Suppressor macrophage treated with lipopolysaccharide for 1 hour (primary cell): ENCODE measurements at places on chromosomes 12 and 14.
A peak's percentile ranks its signal among the peaks of the same experiment; 100 is the strongest.

DNA sequence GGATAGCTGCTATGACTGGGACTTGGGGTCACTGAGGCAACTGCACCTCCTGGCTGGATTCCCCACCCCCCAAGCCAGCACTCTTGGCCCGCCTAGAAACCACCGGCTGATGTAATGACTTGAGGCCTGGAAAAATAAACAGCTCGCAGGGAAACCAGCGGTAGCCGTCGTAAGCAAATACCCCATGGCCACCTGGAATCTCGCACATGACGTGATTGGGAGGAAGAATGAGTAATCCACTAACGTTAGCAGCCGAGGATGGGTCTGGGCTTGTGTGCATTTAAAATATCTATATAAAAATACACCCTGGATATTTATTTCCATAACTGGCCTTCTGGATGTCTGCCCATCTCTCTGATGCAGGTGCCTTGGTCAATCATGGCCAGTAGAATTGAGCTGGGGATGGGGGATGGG, 120.1 kb downstream of the SMOC1 start:
- DNase-seq = no peak

- DNase-seq = no peak
Observed at GRCh38 chr12:14681625-14682024, 14.8 kb downstream of the GUCY2C start.

GRCh38 chr12:54991991-54992375, 7.4 kb upstream of the TESPA1 start:
- no peak for DNase-seq

- no peak for DNase-seq
Observed at GRCh38 chr12:26580619-26581018, 252.4 kb downstream of the ITPR2 start.

GRCh38 chr12:46843811-46844210, 18.0 kb upstream of the SLC38A4 start:
- no peak for DNase-seq

- no peak for DNase-seq
Observed at GRCh38 chr12:21323736-21324135, 11.0 kb downstream of the SLCO1A2 start.

GRCh38 chr12:31508436-31509150, 82.3 kb downstream of the DENND5B start:
- DNase-seq = no peak

GRCh38 chr14:50040401-50040775, 76.0 kb downstream of the VCPKMT start:
- peak; percentile 85 for DNase-seq

DNA sequence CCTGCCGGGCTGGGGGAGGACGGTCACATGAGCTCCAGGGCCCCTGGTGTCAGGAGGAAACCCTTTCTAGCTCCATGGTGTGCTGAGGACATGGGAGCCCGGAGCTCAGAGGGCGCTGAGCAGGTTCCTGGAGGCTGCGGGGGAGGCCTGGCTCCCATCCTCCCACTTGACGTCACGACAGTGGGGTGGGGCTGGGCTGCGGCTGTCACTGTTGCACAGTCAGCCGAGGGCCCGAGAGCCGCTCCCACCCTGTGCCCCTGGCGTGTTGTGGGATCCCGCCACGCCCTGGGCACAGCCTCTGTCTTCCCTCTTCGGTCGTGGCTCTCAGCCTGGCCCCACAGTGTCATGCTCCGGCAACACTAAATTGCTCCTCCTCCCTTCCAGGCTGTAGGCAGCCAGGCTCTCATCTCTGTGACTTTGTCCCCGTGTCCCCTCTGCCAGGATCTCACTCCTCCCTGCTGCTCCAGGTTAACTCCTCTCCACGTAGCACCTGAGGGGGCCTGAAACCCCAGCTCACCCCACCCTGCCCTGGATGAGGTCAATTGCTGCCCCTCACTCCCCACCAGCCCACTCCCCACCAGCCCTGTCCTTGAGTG, 33.0 kb downstream of the BEGAIN start:
- peak; percentile 58 for DNase-seq

DNA sequence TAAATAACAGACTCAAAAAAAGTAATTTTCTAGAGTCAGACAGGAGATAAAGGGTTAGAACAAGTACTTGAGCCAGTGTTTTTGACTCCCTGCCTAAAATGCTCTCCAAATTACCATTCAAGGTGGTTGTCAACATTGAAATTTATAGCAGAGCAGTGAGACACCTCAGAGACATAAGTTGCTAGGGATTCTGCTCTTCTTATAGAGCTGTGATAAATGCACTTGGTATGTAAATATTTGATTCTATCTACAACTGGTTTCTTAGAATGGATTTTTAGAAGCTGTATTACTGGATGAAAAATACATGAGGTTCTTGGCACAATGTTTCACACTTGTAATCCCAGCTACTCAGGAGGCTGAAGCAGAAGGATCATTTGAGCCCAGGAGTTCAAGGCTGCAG, 83.9 kb upstream of the OSBPL8 start:
- no peak for DNase-seq

GRCh38 chr14:101627915-101628262, 66.6 kb downstream of the DIO3 start:
- no peak for DNase-seq

GRCh38 chr14:84129007-84129406, 1400.9 kb upstream of the FLRT2 start:
- peak; percentile 47 for DNase-seq

DNA sequence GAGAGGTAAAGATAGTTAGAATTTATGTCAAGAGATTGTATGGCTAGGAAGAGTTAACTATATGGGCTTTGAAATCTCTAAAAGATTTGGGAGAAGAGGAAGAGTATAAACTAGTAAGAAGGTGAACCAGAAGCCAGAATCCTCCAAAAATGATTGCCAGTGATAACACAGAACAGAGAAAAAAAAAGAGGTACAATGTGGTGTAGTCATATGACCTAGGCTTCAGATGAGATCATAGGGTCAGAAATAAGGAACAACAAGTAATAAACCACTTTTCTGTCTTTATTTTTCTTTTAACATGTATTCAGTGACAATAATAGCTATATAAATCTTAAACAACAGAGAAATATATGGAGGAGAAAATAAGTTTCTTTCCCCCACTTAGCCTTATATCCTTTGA, 2.0 kb upstream of the NECAP1 start:
- DNase-seq = peak; percentile 76

DNA sequence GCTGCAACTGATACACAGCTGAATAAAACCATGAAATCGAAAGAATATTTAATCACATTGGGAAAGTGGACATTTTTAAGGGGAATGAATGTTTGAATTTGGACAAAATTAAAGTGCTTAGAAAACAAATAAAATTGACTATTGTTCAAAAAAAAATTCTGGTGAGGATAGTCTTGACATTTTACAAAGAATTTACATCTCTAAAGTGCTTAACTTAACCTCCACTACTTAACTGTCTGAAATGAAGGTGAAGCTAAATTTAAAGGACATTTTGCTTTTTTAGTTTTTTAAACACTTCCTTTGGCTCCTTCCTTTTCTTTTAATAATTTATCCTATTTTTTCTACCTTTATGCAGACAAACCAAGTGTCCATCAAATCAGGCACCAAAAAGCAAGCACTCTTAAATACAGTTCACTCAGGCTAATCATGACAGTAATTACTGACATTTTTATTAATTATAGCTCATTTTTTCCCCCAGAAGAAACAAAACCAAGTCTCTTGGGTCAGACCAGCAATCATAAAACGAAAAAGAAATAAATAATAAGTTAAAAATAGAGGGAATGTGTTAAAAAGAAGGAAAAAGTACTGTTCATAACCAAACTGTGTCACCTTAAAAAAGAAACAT, 5.7 kb upstream of the CCND2 start:
- DNase-seq = no peak

DNA sequence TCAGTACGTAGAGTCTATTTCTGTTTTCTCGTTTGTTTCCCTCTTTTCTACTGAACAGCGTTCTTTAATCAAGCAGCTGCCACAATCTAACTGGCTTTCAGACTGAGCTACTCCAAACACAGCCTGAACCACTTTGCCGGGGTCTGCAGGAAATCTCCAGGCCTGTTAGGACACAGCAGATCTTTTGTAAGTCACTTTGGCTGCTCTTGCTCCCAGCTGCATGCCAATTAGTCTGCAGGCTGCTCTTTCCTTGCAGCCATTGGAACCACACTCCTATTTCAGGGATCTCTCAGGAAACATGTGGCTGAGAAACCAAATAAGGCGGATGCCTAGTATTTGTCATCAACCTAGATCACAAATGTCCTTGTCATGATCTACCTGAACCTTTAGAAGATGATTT, 73.6 kb downstream of the TMTC1 start:
- no peak for DNase-seq

- no peak for DNase-seq
Observed at GRCh38 chr12:43586646-43587245, 34.7 kb upstream of the ADAMTS20 start.

GRCh38 chr12:14984766-14985285, 12.0 kb downstream of the PDE6H start:
- DNase-seq = peak; percentile 40

- peak; percentile 19 for DNase-seq
Observed at GRCh38 chr12:6696690-6697583, 3.7 kb downstream of the PIANP start.

GRCh38 chr12:132393991-132394949, 64.9 kb upstream of the GALNT9 start:
- peak; percentile 76 for DNase-seq

GRCh38 chr12:122423258-122424165, 1.0 kb upstream of the CLIP1 start:
- DNase-seq = peak; percentile 40

GRCh38 chr12:93191956-93192355, 185.8 kb upstream of the NUDT4 start:
- no peak for DNase-seq

GRCh38 chr14:71372411-71372838, 465.2 kb downstream of the PCNX1 start:
- DNase-seq = peak; percentile 36

GRCh38 chr12:24974216-24974615, 25.3 kb upstream of the BCAT1 start:
- no peak for DNase-seq

DNA sequence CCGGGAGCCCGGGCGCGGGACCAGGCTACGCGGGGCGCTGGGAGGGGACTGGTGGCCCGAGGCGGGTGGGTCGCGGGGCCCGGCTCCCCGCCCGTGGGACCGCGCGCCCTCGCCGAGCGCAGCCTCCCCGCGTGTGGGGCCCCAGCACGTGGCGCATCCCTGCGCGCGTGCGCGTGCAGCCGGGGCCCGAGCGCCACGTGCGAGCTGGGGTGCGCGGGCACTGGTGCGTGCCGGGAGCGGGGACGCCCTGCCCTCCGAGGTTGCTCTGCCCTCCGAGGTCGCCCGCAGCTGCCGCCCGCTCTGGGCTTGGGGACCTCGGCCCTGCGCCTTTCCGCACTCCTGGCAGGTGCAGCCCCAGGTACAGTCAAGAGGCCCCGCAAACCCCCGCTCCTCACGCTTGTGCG, 365 bp upstream of the CCDC88C start:
- no peak for DNase-seq

GRCh38 chr12:85630851-85631250, 205.4 kb downstream of the RASSF9 start:
- no peak for DNase-seq

DNA sequence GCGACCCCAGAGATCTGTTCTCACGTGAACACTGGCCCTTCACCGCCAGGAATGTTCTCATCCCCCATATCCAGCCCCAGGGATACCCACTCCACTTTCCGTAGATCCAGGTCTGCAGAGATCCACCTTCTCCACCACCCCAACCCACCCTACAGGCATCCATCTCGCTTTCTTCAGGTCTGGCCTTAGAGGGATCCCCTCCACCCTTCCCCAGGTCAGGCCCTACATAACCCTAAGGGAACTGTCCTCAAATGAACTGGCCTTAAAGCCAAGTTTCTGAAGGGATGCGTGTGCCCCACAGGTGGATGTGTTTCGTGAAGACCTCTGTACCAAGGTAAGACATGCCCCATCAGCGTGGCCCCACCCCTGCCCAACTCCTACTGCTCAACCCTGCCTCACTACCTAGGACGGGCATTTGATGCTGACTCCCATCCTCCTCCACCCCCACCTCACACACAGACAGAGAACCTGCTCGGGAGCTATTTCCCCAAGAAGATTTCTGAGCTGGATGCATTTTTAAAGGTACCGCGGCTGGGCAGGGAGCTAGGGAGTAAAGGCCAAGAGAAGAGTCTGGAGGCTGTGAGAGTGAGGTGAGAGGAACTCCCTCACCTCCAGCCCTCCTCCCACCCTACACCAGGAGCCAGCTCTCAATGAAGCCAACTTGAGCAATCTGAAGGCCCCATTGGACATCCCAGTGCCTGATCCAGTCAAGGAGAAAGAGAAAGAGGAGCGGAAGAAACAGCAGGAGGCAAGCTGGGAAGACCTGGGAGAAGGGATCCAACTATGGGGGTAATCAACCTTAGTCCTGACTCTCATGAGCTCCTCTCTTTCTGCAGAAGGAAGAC, 912 bp downstream of the PSME1 start:
- no peak for DNase-seq

GRCh38 chr14:54329082-54329695, 67.6 kb upstream of the CDKN3 start:
- DNase-seq = peak; percentile 36

- DNase-seq = peak; percentile 89
Observed at GRCh38 chr12:124771462-124772288, 92.0 kb downstream of the SCARB1 start.

- DNase-seq = no peak
Observed at GRCh38 chr14:40463886-40464285, 1031.7 kb upstream of the FBXO33 start.

DNA sequence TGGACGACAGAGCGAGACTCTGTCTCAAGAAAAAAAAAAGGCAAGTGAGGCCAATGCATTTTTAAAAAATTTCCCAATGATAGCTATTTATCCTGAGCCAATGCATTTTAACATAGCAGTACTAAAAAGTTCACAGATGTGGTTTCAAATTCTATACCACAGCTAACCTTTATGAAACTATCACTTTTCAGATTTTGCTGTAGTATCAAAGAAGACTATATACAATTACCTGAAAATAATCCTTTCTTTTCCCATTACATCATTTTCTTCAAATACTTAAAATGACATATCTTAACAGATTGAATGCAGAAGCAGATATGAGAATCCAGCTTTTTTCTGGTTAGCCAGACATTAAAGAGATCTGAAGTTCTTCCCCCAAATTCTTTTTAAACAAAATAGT, 13.2 kb downstream of the ATF7 start:
- no peak for DNase-seq

GRCh38 chr14:74402401-74403251, 23.4 kb downstream of the SYNDIG1L start:
- DNase-seq = peak; percentile 21
